ENCODE measurements at places on chromosomes 12 and 14. TPM values are rescaled to one million over a fixed set of nuclear protein-coding genes. Genes with fewer than 3 reads are reported as not detected.

- peak; percentile 21 for DNase-seq
These were observed 1.7 kb downstream of the TUBA1B start for GRCh38 chr12:49129332-49130150.

The GNB3 gene
- total RNA-seq: 0.30 TPM

- no peak for DNase-seq
These were observed 75.9 kb upstream of the FBRSL1 start for GRCh38 chr12:132413931-132414588.

DNA sequence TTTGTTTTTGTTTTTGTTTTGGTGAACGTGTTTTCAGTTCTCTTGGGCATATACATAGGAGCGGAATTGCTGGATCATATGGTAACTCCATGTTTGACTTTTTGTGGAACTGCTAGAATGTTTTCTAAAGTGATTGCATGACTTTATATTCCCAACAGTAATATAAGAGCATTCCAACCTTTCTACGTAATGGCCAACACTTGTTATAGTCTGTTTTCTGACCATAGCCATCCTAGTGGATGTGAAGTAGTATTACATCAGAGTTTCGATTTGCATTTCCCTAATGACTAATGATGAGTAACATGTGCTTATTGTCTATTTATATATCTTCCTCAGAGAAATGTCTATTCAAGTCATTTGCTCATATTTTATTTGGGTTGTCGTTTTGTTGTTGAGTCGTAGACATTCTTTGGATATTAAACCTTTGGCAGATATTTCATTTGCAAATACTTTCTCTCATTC lies 268.7 kb downstream of the AEBP2 start:
- no peak for DNase-seq

The CD9 gene
- 23.0 TPM for total RNA-seq

DNA sequence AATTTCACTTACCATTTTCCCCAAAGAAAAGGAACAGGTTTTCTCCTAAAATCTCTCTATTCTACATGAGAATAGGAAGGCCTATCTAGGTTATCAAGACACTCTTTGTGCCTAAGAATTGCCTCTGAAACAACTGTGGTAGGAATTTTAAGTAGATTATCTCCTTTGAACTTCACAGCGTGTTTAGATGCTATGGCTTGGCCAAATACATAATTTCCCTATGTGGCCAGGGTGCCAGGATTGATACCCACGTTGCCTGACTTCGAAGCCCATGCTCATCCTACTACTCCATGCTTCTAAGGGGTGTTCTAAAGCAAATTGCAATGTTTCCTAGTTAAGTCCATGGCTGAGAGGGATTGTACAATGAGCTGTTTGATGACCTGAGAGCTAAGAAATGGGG lies 241.5 kb upstream of the FBXO33 start:
- no peak for DNase-seq

DNA sequence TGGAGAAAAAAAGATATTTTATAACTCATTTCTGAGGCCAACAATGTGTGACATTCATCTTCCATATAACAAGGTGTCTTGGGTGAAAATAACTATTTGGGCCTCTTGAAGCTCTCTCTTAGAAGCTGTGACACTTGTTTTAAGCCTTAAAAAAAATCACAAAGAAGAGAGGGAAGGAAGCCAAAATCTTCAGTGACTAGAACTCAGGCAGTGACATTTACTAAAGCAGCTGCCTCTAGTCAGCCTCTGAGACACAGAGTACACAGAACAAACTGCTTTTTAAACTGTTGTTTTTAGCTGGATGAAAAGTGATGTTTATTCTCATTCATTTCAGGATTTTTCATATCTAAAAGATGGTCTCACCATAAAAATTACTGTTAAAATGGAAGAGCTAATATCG lies 793.6 kb downstream of the GALC start:
- DNase-seq: no peak

DNA sequence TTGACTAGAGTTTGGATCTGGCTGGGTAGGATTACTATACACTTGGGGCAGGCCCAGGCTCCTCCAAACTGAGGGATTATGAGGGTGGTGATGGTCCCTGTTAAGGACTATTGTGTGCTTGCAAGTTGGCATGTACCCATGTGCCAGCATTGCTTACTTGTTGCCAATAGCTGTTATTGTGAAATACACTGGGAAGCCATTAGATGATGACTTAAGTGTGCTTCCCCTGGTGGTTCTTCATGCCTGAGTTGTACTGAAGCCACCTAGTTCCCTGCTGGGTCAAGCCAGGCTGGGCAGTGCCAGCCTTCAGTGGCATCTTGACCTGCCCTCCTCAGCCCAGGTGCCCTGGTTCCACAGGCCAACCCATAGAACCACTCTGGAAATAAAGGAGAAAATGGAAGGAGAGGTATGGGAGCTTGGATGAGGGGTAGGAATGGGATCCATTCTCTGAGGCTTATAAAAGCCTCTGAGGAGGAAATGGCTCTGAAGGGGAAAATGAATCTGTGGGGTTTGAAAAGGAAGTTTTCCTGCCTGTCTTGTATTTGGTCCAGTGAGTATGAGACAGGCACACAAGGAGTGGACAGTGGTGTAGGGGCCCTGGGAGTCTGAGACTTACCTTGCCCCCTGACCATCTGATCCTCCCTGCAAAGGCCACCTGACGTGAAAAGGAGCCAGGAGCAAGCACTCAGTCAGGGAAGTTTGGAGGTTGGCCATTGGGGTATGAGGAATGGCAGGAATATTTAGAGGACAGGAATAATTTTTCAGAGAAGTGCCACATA lies 724 bp downstream of the LTB4R start:
- no peak for DNase-seq

DNA sequence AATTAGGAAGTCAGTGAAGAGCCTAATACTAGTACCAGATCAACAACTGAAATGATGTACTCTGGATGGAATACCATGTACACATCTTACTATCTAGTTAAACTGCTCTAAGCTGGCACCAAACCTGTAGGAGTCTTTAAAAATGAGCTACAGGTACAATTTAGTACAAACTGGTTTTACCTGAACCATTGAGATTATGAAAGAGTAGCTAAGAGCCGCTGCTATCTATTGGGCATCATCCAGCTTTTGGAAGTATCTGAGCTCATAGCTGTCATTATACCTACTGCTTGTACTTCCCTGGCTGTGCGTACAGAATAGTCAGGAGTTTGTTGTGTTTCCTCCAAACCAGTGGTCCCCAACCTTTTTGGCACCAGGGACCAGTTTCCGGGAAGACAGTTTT lies 12.4 kb downstream of the TBC1D30 start:
- no peak for DNase-seq

The TAS2R42 gene
- total RNA-seq: not detected

- no peak for DNase-seq
These were observed 418.6 kb downstream of the PDZRN4 start for GRCh38 chr12:41606468-41607445.

DNA sequence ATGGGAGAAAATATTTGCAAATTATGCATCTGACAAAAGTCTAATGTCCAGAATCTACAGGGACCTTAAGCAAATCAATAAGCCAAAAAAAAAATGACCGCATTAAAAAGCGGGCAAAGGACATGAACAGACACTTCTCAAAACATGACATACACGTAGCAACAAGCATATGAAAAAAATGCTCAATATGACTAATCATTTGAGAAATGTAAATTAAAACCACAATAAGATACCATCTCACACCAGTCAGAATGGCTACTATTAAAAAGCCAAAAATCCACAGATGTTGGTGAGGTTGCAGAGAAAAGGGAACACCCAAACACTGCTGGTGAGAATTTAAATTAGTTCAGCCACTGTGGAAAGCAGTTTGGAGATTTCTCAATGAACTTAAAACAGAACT lies 16.1 kb downstream of the PAWR start:
- no peak for DNase-seq

The SLC25A3 gene
- 1,007 TPM for total RNA-seq

GRCh38 chr14:104150136-104151025 lies 12.0 kb downstream of the KIF26A start:
- DNase-seq: peak; percentile 36

GRCh38 chr14:101241807-101242278 lies 319.5 kb upstream of the DIO3 start:
- no peak for DNase-seq

DNA sequence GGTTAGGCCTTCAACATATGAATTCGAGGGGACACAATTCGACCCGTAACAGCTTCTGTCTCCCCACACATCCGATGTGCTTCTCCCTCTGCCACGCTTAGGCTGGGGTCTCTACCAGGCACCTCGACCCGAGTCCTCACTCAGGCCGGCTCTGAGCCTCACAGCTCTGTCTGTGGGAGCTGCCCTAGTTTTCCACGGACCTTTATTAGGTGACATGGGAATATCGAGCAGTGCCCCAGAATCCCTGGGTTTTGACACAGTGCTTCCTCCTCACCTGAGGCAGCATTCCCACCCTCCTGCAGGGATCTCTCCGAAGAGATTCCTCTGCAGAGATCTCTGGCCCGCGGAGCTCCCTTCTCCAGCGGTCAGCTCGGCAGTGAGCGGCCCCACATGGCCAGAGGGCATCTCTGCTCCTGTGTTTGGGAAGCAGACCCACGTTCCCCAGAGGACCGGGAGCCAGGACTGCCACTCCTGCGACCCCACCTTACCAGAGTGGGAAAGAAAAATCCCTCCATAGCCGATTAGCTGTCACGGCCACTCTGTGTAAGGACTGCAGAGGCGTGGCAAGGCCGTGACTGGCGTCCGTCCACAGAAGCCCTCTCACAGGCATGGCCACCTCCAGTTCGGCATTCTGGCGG lies 21.2 kb downstream of the ZBTB42 start:
- DNase-seq: no peak

DNA sequence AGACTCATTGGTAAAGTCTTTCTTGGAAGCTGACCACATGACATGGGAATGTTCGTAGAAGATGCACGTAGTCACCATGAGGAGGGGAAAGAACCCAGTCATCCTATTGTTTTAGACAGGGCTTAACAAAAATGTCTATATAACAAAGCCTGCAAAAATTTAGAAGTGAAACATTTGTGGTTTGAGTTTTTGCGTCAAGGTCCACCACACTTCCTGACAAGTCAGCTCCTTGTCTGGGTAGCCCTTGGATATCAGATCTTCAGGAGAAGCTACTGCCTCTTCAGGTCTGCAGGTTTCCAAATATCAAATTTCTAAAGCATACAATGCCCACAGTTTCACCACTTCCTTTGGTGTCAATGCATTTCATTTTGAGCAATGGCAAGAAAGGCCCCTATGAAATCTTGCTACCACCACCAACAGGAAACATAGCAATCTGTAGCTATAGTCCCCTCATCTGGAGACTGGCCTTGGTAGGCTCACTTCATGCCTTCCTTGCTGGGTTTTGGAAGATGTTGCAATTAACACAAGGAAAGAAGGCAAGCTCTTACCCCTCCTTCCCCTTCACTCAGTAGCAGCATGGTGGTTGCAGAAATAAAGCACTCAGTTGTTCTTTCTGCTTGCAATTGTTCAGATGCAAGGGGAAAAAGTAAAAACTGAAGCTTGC lies 235.2 kb downstream of the PCNX1 start:
- DNase-seq: no peak

DNA sequence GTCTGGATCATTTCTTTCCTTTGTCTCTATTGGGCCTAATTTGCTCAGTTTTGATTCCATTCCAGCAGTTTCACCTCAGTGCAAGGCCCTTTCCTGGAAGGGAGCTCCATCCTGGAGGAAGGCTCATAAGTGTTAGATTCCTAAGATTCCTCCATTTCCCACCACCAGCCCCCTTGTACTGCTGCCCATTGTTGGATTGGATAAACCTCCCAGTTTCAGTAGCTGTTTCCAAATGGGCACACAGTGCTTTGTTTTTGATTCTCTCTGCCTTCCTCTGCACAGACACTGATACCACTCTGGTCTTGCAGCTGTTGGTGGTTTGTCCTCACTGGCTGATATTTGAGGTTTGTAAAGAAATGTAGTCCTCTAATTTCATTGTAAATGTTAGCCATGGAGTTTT lies 158.9 kb downstream of the SLC15A5 start:
- no peak for DNase-seq

DNA sequence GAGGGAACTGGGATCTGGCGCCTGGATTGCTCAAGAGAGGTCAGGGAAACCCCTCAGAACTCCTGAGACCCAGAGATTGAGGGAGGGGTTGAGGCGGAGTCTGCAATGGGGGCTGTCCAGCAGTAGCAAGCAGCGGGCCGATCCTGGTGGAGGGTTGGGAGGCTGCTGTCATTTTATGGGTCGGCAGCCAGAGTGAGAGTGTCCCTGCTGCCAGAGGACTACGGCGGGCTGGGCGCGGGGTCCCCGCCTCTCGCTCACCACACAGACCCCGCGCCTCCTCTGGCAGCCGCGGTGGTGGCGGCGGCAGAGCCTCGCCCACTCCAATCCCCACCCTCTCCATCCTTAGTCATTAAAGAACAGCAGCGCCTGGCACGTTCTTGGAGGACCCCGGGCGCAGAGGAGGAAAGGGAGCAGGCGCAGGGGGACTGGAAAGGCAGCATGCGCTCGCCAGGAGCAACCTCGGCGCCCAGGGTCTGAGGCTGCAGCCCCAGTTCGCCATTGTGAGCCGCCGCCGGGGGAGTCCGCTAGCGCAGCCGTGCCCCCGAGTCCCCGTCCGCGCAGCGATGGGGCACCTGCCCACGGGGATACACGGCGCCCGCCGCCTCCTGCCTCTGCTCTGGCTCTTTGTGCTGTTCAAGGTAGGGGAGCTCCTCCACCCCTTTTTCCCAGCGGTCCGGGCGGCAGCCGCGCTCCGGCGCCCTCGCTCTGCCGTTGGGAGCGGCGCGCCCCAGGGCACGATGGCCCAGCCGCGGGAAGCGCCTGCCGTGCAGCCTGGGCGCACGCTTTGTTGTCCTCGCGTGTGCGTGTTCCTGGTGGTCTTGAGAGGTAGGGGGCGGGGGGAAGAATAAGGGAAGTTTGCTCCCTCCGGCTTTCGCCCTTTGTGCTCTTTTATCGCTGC lies at the start of gene PTPRO:
Gene PTPRO, plus strand, starts transcription at position 345 of the 898 bp plus-strand sequence.
- DNase-seq: peak; percentile 54

- DNase-seq: no peak
These were observed 127.8 kb upstream of the SSTR1 start for GRCh38 chr14:38079886-38080285.

GRCh38 chr14:45377166-45377565 lies 124.2 kb upstream of the MIS18BP1 start:
- DNase-seq: no peak

The EP400 gene
- total RNA-seq: 24.4 TPM

The SPATS2 gene
- 10.6 TPM for total RNA-seq

The LAG3 gene
- not detected for total RNA-seq

The KLHL33 gene
- total RNA-seq: 10.9 TPM

The RPL10L gene
- not detected for total RNA-seq

The CALM1 gene
- 674 TPM for total RNA-seq

The PLBD1 gene
- total RNA-seq: 8.2 TPM

- no peak for DNase-seq
These were observed 32.8 kb downstream of the NOS1 start for GRCh38 chr12:117328556-117329100.

The DENND5B gene
- 23.7 TPM for total RNA-seq

- no peak for DNase-seq
These were observed 6.0 kb downstream of the CHPT1 start for GRCh38 chr12:101703487-101703886.

The ZFHX2 gene
- 0.39 TPM for total RNA-seq

The DNAH10 gene
- total RNA-seq: 0.59 TPM

The ERP27 gene
- 0.24 TPM for total RNA-seq
